ENCODE measurements at places on chromosomes 16 and 17.

DNA sequence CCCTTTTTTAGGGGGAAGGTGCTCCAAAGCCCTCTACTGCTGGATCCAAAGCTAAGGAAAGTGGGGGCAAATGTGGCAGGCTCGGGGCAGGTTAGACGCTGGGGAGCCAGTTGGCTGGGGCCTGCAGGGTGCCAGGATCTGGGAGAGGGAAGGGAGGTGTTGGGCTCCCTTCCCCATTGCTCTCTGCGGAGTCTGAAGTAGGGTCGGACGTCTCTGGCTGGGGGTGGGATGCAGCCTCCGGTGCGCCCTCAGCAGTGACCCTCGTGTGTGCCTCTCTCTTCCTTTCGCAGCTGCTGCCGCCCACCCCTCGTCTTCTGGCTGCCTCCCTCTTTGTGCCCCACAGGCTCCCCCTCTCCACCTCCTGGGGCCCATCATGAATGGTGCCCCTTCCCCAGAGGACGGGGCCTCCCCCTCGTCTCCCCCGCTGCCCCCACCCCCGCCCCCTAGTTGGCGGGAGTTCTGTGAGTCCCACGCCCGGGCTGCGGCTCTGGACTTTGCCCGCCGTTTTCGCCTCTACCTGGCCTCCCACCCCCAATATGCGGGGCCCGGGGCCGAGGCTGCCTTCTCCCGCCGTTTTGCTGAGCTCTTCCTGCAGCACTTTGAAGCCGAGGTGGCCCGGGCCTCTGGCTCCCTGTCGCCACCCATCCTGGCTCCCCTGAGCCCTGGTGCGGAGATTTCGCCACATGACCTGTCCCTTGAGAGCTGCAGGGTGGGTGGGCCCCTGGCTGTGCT, 2.2 kb downstream of the SH2B1 start:
- H3K4me3 ChIP-seq = no peak overlapping the region
- H3K36me3 ChIP-seq = peaks cover 71% of the 10 kb centered on the region
- H3K27me3 ChIP-seq = no peaks in the 10 kb centered on the region
- no peak overlapping the region for H3K27ac ChIP-seq
- H3K4me1 ChIP-seq = peaks cover 29% of the 10 kb centered on the region

- no peaks in the 10 kb centered on the region for H3K4me1 ChIP-seq
- H3K36me3 ChIP-seq = no peaks in the 10 kb centered on the region
- no peak for DNase-seq
- no peak overlapping the region for H3K27ac ChIP-seq
- H3K4me3 ChIP-seq = no peak overlapping the region
- H3K27me3 ChIP-seq = peaks cover 7% of the 10 kb centered on the region
Observed at GRCh38 chr16:14963281-14964173, 11.3 kb upstream of the PDXDC1 start.

DNA sequence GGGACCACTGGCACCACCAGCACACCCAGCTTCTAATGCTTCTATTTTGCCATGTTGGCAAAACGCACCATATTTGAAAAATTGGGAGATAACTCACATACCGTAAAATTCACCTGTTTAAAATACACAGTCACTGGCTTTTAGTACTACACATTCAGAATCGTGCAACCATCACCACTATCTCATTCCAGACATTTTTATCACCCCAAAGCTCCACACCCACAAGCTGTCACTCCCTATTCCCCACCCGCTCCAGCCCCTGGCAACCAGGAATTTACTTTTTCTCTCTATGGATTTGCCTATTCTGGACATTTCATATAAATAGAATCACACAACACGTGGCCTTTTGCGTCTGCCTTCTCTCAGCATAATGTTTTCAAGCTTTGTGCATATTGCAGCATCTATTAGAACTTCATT, 25.0 kb downstream of the PPL start:
- no peak overlapping the region for H3K27ac ChIP-seq
- no peak for DNase-seq
- H3K4me1 ChIP-seq = no peaks in the 10 kb centered on the region
- no peak overlapping the region for H3K4me3 ChIP-seq
- no peaks in the 10 kb centered on the region for H3K36me3 ChIP-seq
- H3K27me3 ChIP-seq = no peaks in the 10 kb centered on the region

- no peak overlapping the region for H3K27ac ChIP-seq
- no peaks in the 10 kb centered on the region for H3K4me1 ChIP-seq
- no peak for DNase-seq
- no peaks in the 10 kb centered on the region for H3K27me3 ChIP-seq
Observed at GRCh38 chr17:1073241-1073962, 76.5 kb downstream of the TIMM22 start.

DNA sequence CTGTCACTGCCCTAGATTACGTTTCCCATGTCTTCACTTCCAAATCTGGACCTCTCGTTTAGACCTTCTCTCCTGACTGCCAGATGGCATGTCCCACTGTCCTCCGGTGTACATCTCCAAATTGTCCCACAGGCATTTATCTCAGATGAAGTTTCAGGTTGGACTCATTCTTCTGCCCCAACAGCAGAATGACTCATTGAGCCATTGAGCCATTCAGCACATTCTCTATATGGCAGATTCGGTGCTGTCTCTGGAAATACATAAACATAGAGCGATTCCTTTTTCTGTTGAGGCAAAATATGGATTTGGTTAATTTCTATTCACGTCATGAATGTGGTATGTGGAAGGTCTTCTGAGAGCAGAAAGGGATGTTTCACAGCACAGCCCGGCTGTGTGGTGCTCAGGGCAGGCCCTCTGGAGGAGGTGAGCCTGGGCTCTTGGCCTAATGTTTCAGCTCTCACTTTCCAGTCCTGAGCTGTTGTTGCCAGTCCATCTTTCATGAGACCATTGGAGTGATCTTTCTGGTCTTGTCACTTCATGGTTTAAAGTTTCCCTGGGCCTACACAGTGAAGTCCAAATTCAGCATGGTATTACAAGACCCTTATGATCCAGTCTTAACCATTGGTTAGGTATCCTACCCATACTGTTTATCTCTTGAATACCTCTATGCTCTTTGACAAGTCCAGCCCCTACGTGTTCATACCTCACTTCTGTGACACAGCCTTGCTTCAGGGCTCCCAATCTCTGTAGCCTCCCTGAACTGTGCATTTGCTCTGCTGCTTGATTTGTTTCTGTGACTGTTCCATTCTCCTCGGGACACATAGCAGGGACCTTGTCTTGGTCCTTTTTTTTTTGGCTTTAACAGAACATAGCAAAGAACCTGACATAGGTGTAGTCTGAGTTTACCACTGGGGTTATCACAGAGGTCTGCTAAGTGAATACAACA, 15.9 kb downstream of the HAPSTR1 start:
- H3K36me3 ChIP-seq = peaks cover 99% of the 10 kb centered on the region
- H3K27me3 ChIP-seq = no peaks in the 10 kb centered on the region
- no peak overlapping the region for H3K4me3 ChIP-seq
- H3K4me1 ChIP-seq = peaks cover 62% of the 10 kb centered on the region
- DNase-seq = no peak
- no peak overlapping the region for H3K27ac ChIP-seq

GRCh38 chr16:81445143-81445961, 744 bp downstream of the CMIP start:
- H3K27ac ChIP-seq = no peak overlapping the region

GRCh38 chr17:65557349-65558310, 3.8 kb downstream of the AXIN2 start:
- no peak for DNase-seq
- no peak overlapping the region for H3K27ac ChIP-seq
- H3K36me3 ChIP-seq = peaks cover 19% of the 10 kb centered on the region
- no peak overlapping the region for H3K4me3 ChIP-seq
- H3K27me3 ChIP-seq = no peaks in the 10 kb centered on the region
- peaks cover 15% of the 10 kb centered on the region for H3K4me1 ChIP-seq

GRCh38 chr16:86103320-86103719, 204.4 kb downstream of the IRF8 start:
- H3K27ac ChIP-seq = no peak overlapping the region
- H3K4me1 ChIP-seq = peaks cover 23% of the 10 kb centered on the region
- H3K4me3 ChIP-seq = no peak overlapping the region
- no peaks in the 10 kb centered on the region for H3K27me3 ChIP-seq
- no peaks in the 10 kb centered on the region for H3K36me3 ChIP-seq

DNA sequence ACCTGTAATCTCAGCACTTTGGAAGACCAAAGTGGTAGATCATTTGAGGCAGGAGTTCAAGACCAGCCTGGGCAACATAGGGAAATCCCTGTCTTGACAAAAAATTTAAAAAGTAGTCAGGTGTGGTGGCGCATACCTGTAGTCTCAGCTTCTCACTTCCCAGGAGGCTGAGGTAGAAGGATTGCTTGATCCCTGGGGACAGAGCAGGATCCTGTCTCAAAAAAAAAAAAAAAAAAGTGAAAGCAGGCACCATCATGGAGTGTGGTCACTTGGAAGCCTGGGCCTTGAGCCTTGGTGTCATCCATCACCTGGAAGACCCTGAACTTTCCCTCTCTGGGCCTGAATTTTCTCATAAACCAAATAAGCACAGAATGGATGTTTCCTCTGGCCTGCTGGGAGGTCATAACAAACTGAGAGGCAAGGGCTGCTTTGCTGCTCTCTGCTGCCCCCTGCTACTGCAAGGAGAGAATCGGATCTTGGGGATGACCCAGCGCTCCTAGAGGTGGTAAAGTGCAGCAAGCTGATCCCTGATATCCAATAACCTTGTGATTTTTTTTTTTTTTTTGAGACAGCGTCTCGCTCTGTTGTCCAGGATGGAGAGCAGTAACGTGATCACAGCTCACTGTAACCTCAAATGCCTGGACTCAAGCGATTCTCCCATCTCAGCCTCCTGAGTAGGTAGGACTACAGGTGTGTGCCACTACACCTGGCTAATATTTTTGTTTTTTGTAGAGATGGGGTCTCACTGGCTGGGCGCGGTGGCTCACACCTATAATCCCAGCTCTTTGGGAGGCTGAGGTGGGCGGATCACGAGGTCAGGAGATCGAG, 75.9 kb upstream of the RNU2-1 start:
- H3K27ac ChIP-seq = no peak overlapping the region
- no peaks in the 10 kb centered on the region for H3K36me3 ChIP-seq
- H3K27me3 ChIP-seq = no peaks in the 10 kb centered on the region
- no peak for DNase-seq
- no peak overlapping the region for H3K4me3 ChIP-seq

GRCh38 chr17:68468788-68469187, 11.5 kb upstream of the WIPI1 start:
- no peak for DNase-seq
- H3K4me1 ChIP-seq = no peaks in the 10 kb centered on the region
- H3K27me3 ChIP-seq = peaks cover 16% of the 10 kb centered on the region
- H3K4me3 ChIP-seq = no peak overlapping the region
- no peaks in the 10 kb centered on the region for H3K36me3 ChIP-seq
- no peak overlapping the region for H3K27ac ChIP-seq

DNA sequence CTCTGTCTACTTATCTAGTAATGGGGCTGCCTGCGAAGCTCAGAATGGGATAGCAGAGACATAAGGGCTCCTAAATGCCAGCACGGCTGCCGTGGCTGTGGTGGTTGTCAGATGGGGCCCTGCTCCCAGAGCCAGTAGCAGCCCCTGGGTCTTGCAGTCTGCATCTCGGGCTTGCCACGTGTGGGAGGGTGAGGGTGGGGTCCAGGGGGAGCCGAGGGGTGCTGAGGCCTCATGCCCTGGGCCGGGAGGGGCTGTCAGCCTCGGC, 88.8 kb upstream of the GSE1 start:
- H3K36me3 ChIP-seq = no peaks in the 10 kb centered on the region
- H3K4me3 ChIP-seq = no peak overlapping the region
- H3K27me3 ChIP-seq = no peaks in the 10 kb centered on the region
- H3K27ac ChIP-seq = no peak overlapping the region

GRCh38 chr17:68544111-68544915, 32.1 kb downstream of the PRKAR1A start:
- H3K27ac ChIP-seq = no peak overlapping the region
- no peaks in the 10 kb centered on the region for H3K27me3 ChIP-seq
- H3K4me3 ChIP-seq = no peak overlapping the region
- H3K36me3 ChIP-seq = peaks cover 9% of the 10 kb centered on the region
- DNase-seq = no peak

DNA sequence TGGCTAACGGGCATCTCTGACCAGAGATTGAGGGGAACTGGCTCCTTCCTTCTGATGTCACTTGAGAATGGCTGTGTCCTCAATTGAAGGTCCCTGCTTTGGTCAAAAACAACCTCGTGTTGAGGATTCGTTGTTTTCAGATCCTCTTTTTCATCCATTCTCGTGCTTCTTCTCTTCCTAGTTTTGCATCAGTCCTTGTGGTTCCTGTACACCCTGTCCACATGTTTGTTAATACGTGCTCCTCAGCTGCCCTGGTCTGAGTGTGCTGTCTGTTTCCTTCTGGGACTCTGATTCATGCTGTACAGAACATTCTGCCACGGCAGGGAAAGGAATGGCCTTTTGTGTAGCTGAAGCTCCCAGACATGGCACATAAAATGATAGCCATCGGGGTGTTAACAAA, 863.2 kb upstream of the GOT2 start:
- DNase-seq = no peak
- peaks cover 7% of the 10 kb centered on the region for H3K4me1 ChIP-seq
- no peaks in the 10 kb centered on the region for H3K27me3 ChIP-seq
- no peaks in the 10 kb centered on the region for H3K36me3 ChIP-seq
- H3K27ac ChIP-seq = no peak overlapping the region

DNA sequence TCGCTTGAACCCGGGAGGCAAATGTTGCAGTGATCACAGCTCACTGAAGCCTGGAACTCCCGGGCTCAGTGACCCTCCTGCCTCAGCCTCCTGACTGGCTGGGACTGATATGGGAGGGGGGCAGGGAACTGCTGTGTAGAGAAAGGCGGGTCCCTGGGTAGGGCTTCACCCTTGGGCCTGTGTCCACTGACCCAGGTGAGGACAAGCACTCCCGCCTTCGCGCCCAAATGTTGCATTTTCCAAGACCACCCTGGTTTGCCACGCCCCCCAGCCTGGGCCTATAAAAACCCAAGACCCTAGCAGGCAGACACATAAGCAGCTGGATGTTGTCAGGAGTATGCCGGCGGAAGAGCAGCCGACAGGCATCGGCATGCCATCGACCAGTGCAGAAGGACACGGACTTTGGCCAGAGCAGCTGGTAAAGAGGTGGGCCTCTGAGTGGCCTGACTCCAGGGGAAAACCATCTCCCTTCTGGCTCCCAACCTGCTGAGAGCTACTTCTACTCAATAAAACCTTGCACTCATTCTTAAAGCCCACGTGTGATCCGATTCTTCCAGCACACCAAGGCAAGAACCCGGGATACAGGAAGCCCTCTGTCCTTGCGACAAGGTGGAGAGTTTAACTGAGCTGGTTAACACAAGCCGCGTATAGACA, 19.1 kb downstream of the SMYD4 start:
- no peak overlapping the region for H3K27ac ChIP-seq
- H3K4me3 ChIP-seq = no peak overlapping the region
- no peaks in the 10 kb centered on the region for H3K27me3 ChIP-seq
- peaks cover 9% of the 10 kb centered on the region for H3K36me3 ChIP-seq

GRCh38 chr16:82129881-82130280, 40.1 kb downstream of the MPHOSPH6 start:
- H3K4me3 ChIP-seq = no peak overlapping the region
- no peaks in the 10 kb centered on the region for H3K4me1 ChIP-seq
- DNase-seq = no peak
- H3K36me3 ChIP-seq = no peaks in the 10 kb centered on the region

- peaks cover 14% of the 10 kb centered on the region for H3K4me1 ChIP-seq
- no peak for DNase-seq
- no peak overlapping the region for H3K27ac ChIP-seq
- H3K27me3 ChIP-seq = no peaks in the 10 kb centered on the region
- H3K4me3 ChIP-seq = no peak overlapping the region
- H3K36me3 ChIP-seq = no peaks in the 10 kb centered on the region
Observed at GRCh38 chr16:79656553-79657115, 56.1 kb upstream of the MAF start.
